ENCODE measurements at places on chromosomes 16 and 17.

GRCh38 chr16:3304370-3304769, 860 bp downstream of the TIGD7 start:
- no peak for DNase-seq

GRCh38 chr17:15444805-15445204, 22.6 kb downstream of the CDRT4 start:
- DNase-seq, result peak; percentile 62

DNA sequence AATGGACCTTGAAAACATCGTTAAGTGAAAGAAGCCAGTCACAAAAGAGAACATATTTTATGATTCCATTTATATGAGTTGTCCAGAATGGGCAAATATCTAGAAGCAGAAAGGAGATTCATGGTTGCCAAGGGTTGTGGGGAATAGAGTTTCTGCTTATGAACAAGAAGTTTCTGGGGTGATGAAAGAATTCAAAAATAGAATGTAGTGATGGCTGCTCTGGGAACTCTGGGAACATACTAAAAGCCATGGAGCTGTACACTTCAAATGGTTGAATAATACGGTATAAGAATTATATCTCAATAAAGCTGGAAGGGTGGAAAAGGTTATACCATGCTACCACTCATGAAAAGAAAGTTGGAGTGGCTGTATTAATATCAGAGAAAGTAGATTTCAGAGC, 18.5 kb downstream of the AKTIP start:
- no peak for DNase-seq

GRCh38 chr17:82614095-82614631, 34.1 kb downstream of the WDR45B start:
- no peak for DNase-seq

GRCh38 chr17:19457046-19457445, 46.0 kb downstream of the RNF112 start:
- DNase-seq, result no peak

DNA sequence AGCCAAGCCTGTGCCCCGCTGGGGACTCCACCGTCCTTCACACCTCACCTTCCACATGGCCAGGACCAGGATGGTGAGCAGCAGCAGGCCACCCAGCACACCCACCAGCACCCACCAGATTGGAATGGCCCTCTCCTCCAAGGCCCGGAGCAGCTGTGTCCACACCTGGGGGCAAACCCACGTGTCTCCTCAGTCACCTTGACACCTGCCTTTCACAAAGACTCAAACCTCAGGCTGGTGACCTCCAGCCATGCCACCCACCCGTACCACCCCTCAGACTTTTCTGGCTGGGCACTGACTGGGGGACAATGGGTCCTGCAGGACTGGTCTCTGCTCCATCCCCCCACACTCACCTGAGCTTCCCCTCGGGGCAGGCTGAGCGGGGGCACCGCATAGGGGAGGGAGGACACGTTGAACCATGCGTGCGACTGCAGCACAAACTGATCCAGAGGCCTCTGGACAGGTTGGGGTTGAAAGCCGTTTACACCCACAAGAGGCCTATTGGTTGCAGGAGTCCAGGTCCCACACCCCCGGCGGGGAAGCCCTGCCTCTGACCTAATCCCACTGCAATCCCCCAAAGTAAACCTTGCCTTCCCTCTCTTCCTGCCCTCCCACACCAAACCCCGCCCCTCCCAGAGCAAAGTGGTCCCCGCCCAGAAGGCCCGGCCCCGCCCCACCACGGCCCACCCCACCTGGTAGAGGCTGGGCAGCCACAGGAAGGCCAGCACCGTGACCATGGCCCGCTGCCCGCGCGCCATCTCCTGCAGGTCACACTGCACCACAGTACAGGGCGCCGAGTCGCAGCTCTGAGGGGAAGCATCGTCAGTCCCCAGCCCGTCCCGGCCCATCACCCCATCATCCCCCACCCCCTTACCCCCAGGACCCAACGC, 10.9 kb upstream of the FAM171A2 start:
- no peak for DNase-seq

DNA sequence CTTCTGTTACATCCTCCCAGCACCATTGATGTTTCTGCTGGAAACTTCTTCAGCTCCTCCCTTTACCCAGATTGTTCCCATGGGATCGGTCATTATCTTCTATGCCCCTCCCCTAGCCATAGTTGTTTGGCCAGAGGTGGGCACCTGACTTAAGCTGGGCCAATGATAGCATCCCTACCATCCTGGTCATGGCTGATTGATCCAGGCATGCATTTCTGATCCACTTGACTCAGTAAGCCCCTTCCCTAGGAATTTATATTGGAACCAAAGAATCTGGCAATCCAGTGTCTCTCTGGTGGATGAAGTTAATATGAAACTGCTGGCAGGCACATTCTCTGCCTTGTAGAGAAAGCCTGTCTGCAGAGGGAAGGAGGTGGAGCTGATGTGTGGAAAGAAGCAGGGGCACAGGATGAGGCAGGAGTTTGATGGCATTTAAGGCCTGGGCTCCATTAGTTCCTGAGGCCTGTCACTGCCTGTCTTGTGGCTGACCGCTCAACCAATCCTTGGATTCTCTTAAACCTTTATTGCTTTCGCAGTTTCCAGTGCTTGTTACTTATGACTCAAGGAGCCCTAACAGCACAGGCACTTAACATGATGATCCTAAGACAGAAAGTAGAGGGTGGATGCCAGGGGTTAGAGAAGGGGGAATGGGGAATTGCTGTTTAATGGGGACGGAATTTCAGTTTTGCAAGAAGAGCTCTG, 152.4 kb downstream of the ABCC12 start:
- DNase-seq, result no peak

DNA sequence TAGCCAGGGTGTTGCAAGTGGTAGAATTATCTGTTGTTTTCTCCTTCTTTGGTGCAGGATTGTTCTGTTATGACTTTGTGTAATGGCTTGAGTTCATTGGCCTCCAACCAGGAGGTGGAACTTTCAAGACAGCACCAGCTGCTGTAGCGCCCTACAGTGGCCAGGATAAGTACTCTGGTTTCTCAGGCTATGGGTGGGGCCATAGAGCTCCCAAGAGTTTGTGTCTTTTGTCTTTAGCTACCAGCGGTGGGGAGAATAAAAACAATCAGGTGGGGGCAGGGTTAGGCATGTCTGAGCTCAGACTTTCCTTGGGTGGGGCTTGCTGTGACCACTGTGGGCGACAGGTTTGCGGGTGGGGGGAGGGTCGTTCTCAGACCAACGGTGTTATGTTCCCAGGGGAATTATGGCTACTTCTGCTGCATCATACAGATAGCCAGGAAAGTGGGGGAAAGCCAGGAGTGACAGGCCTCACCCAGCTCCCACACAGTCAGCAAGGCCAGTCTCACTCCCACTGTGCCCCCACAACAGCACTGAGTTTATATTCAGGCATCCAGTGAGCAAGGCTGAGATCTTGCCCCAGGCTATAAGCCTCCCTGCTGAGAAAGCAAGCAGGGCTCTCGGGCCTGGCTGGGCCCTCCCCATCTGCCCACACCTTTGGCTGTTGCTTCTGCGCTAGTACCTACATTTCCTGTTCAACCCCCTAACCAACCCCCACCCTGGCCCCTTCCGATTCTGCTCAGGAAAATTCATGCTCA, 15.4 kb downstream of the ABCA10 start:
- no peak for DNase-seq

DNA sequence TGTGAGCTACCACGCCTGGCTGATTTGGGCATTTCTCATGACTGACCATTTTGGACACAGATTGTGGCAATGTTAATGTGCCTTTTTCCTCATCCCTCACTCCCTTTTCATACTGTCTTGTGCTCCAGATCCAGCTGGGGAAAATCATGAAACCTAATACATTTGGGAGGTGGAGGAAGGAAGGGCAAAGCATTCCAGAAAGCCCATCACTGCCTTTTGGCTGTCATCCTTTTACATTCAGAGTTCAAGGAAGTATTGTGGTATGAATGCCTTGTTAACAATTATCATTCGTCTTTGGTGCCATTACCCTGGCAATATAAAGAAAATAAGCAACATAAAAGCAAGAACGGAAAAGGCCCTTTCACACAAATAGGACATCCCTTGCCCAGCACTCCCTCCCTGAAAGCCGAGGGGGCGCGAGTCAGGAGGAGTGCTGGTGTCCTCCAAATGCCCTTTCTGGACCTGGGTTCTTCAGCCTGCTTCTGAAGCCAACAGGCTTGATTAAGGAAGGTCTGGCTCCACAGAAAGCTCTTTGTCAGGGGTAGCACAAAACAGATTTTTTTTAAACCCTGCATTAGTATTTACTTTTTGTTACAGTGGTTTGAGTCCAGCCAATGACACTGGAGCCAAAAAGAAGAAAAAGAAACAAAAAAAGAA, 20.1 kb downstream of the NMT1 start:
- no peak for DNase-seq

- DNase-seq, result no peak
Measured at GRCh38 chr17:47622180-47622549, 27.6 kb upstream of the KPNB1 start.

- no peak for DNase-seq
Measured at GRCh38 chr16:30925632-30925987, 2.2 kb downstream of the FBXL19 start.

GRCh38 chr17:2487306-2487705, 24.4 kb downstream of the METTL16 start:
- DNase-seq, result no peak

GRCh38 chr16:31108794-31109558, 790 bp downstream of the BCKDK start:
- DNase-seq, result no peak

DNA sequence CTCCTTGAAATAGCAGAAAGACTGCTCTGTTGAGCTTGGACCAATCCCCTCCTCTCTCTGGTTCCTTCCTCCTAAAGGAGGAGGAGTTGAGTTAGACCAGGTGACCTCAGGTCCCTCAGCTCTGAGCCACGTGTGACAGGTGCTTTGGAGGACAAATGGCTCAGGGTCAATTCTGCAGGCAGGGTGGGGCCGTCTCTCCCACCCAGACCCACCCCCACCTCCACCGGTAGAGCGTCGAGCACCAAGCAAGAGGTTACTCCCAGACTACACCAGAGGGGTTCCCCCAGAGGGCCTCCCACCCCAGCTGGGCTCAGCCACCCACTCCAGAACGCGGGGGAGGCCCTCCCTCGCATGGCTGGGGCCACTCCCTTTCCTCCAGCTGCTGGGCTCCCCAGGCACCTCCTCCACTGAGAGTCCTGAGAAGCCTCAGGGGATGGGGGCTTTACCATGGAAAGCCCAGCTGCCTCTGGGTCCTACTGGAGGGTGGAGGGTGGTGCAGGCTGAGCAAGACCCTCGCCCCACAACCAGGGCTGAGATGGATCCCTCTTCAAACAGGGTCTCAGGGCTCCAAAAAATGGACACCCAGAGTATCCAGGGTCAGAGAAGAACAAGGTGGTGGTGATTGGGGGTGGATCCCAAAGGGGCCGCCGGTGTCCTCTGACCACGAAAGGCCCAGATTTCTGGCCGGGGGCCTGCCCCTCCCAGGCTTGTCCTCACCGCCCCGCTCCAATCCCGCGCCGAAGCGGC, 7.6 kb downstream of the MYO1C start:
- DNase-seq, result peak; percentile 45

GRCh38 chr17:50345432-50346312, at the start of gene XYLT2:
Gene XYLT2, plus strand, starts transcription at chr17:50346126. Its CDS starts 15 bp downstream, at chr17:50346141.
- peak; percentile 54 for DNase-seq

GRCh38 chr16:4611337-4612021, 3.2 kb downstream of the UBALD1 start:
- DNase-seq, result no peak

DNA sequence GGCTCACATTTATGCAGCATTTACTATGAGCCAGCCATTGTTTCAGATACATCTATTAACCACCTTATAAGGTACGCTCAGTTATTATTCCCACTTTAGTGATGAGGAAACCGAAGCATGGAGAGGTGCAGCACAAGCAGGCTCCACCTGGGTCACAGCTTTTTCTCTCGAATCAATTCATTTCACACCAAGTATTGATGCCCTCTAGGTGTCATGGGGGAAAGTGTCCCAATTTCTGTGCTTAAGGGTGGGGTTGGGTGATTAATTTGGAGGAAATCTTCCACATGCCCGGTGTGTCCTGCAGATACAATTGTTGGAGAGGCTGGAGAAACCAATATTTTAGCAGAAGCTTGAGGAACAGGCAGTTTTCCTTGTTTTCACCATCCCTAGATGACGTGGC, 62.7 kb upstream of the DNAJA2 start:
- DNase-seq, result no peak

- DNase-seq, result no peak
Measured at GRCh38 chr16:75446416-75446815, 13.1 kb upstream of the CFDP1 start.

DNA sequence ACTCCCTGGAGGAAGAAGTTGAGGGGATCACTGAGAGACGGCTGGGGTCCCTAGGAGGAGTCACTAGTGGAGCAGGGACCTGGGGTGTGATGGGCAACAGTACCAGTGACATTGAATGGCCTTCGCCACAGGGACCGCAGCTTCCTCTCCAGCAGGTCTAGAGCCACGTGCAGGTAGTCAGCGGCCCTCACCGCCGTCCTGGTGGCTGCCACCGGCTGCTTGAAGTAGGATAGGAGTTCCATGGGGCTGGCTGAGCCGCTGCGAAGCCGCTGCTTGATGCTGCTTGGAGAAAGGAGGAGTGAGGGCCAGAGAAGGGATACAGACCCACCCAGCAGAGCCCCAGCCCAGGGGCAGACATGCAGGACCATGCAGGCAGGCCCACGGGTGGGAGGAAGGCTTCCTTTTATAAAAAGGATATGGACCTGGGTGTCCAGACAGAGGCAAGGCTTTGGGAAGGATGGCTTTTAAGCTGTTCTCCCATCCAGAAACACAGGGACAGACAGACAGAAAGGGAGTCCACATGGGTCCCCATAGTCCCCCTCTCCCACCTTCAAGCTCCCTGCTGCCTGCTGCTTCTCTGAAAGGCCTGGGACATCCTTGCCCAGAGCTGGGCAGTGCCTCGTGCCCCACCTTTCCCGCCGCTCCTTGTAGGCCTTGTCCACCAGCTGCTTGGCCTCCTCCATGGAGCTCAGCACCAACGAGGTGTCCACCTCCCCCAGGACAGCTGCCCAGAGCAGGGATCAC, 827 bp downstream of the MPO start:
- no peak for DNase-seq

- DNase-seq, result no peak
Measured at GRCh38 chr16:9689597-9689996, 492.6 kb downstream of the GRIN2A start.

DNA sequence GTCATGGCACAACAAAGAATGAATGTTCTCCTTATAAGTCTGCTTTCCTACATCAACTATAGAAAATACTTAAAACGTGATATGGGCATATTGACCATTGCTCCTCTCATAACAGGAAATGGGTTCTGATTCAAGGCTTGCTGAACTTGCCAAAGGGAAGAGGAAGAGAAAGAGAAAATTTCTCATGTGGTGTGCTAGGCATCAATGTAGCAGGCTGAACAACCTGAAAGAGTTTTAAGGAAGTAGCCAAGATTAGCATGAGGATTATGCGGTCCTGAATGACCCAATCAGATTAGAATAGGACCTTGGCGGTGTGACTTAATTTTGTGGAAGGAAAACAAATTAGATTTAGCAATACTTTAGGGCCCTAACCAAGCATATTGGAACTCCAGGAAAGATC, 617.7 kb upstream of the CDH11 start:
- no peak for DNase-seq

Data from HFFc6 (cell line).